ENCODE measurements at places on chromosomes 13 and 19.

GRCh38 chr13:57630661-57631595 is 616 bp upstream of the PCDH17 start:
- no peak for DNase-seq

GRCh38 chr19:55538132-55538531 is 1.2 kb upstream of the SBK2 start:
- DNase-seq = no peak

- DNase-seq = no peak
Observed at GRCh38 chr13:22665506-22665905, 515.3 kb upstream of the SGCG start.

- no peak for DNase-seq
Observed at GRCh38 chr13:108929532-108930206, 300.3 kb downstream of the MYO16 start.

- DNase-seq = no peak
Observed at GRCh38 chr19:27901078-27901477, 1311.9 kb downstream of the UQCRFS1 start.

DNA sequence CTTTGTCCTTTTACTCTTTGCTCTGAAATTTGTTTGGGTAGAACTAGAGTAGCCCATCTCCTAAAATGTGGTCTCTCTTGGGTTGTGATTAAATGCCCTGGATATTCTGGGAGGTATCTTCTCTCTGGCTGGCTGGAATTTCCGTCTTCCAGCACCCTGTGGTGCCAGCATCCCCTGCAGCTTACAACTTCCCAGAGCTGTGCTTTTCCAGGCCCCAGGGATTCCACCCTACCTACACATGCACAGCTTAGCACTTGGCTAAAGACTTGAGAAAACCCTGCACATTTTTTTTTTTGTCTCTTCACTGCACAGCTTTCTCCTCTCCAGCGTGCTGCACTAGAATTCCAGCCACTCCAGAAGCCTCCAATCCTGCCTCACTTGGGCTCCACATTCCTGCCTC is 334.7 kb downstream of the IRS2 start:
- no peak for DNase-seq

DNA sequence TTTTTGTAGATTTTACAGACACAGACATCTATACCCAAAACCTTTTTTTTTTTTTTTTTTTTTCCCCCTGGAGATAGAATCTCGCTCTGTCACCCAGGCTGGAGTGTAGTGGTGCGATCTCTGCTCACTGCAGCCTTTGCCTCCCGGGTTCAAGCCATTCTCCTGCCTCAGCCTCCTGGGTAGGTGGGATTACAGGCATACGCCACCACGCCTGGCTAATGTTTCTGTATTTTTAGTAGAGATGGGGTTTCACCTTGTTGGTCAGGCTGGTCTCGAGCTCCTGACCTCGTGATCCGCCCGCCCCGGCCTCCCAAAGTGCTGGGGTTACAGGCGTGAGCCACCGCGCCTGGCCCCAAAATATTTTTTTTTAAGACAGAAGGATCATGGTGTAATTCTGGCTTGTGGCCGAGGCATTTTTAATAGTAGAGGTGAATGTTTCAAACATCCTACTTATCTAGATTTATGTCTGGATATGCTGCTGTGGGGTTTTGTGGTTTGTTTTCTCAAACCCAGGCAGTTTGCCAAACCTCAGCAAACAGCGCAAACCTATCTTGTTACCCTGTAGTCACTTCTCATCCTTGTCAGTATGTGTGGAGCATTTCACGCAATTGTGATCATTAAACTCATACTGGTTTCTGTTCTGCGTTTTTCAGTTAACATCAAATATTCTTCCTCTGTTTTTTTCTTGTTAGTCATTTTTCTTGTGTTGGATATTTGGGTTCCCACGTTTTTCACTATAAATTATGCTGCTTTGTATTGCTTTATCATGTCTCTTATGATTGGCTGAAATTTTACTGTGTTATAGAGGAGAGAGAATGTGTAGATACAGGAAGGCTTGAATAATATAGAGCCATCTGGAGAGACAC is 36.2 kb upstream of the GARRE1 start:
- no peak for DNase-seq

DNA sequence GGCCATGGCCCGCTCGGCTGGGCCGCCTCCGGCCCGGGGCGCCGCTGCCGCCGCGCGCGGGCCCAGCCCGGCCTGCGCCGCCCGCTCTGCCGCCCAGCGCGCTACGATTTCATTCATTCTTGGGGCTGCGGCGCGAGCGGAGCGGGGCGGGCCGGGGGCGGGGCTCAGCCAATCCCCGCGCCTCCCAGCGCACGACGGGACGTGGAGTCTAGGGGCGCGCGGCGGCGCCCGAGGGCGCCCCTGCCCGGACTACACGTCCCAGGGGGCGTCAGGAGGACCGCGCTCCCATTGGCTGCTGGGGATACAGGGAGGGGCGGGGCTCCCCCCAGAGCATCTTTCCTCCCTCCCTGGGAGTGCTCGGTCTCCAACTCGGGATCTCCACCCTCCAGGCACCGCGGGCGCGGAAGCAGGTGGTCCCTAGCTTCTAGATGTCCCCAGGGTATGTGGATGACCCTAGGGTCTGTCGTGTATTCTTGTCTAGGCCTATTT is 5.6 kb upstream of the DPF1 start:
- DNase-seq = peak; percentile 96

DNA sequence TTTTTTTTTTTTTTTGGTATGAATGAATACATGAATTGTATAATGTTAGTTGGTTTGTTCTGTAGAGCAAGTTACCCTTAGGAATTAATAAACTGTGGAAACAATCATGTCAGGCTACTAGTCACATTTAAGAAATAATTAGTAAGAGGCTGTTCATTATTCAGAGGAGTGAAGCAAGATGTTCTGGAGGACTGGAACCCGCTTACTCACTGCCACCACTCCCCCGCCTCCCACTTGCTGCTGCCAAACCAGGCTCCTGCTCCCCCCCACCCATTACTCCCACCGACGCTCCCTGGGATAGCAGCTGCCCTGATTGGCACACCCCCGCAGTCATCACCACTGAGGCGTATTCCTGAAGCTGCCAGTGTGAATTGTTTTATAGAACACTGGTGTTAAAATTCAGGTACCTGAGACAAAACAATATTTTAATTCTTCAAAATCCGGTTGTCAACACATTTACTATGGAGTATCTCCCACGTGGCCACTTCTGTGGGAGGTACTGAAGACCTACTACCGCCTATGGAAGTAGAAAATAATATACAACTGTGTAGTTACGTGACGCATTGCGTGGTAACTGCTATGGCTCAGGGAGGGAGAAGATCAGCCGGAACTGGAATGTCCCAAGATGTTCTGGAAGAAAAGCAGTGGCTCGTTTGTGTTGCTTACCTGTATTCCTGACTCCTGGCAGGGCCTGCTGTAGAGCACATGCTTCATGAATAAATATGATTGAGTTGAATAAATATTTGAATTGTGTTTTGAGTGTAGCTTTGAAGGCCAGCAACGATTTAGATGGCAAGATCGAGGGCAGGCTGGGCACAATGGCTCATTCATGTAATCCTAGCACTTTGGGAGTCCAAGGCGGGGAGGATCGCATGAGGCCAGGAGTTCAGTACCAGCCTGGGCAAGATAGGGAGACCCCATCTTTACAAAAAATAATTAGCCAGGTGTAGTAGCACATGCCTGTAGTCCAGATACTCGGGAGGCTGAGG is 1.7 kb downstream of the DPY19L3 start:
- no peak for DNase-seq

DNA sequence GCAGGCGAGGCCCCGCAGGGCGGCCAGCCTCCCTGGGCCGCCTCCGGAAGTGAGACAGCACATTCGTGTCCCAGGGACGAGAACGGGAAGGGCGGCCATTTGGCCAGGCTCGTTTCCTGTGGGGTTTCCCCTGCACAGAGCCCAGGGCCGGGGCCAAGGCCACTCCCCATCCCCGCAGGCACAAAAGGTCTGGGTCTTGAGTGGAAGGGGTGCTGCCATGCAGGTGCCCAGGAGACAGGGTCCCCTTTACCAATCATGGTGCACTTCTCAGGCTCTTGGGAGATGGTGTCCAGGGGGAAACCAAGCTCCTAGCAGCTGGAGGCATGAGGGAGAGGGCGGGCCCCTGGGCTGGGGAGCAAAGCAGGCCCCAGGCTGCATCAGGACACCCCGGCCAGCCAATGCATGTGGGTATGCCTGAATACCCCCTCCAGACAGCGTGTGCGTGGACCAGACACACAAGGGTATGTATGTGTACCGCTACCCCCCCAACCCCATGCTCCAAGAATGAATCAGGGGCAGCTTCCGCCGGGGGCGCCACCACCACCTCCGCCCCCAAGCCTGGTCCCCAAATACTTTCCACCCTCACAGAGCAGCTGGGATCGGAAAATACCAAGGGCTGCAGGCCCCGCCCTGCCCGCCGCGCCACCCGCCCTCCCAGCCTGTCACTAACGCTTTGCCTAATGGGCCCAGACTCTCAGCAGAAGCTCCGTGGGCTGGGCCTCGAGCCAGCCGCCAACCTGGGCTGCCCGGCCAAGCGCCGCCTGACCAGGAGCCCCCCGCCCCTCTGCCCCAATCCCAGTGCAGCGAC is 37.6 kb upstream of the NANOS3 start:
- peak; percentile 76 for DNase-seq

DNA sequence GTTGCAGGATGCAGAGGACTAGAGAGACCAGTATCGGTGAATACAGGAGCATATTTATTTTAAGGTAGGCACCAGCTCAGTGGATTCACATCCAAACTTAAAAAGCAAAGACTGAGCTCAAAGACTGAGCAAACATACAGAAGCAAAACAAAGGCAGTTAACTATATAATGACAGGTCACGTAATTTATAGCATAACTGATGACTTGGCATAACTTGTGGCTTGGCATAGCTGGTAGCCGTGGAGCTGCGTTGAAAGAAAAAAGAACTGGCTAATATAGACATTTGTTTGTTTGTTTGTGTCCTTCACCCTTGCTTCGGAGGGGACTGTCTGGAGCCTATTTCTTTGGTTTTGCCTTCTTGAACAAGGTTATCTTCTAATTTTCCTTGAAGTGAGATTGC is 33.7 kb downstream of the ZNF493 start:
- DNase-seq = no peak

GRCh38 chr13:87259479-87260083 is 411.6 kb upstream of the SLITRK5 start:
- peak; percentile 46 for DNase-seq

- no peak for DNase-seq
Observed at GRCh38 chr19:3423183-3423829, 56.9 kb downstream of the NFIC start.

DNA sequence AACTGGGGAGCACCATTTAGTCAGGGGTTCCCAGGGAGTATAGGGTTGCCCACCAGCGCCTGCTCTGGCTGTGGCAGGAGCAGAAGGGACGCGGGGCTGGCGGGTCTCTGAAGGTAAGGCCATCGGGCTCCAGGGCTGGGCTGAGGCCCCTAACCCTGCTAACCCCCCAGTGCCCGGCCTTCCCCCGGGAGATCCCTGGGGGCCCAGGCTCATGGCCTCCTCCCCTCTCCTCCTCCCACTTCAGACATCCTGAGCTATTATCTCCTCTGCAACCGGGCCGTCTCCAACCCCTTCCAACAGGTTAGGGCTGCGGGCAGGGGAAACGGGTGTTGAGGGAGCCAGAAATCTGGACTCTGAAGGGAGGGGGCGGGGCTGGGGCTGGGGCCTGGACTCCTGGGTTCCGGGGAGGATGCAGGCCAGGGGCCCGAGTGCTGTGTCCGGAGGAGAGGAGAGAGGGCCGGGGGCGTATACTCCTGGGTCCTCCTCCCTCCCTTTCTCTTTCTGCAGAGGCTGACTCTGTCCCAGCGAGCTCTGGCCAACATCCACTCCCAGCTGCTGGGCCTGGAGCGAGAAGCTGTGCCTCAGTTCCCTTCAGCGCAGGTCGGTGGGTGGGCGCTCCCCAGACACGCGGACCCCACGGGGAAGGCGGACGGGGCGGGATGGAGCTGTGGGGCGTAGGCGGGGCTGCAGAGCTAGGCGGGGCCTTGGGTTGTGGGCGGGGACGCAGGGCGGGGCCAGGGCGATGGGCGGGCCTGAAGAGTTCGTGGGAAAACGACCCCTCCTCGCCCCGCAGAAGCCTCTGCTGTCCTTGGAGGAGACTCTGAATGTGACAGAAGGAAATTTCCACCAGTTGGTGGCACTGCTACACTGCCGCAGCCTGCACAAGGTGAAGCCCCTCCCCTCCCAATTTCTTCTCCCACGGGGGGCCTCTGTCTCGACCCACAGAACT is 15.3 kb downstream of the TTYH1 start:
- DNase-seq = peak; percentile 26

GRCh38 chr19:39038098-39038497 is 5.7 kb upstream of the FBXO27 start:
- DNase-seq = no peak

- no peak for DNase-seq
Observed at GRCh38 chr19:14979476-14980255, at the start of gene SLC1A6. TSS of gene SLC1A6 (minus strand) at chr19:14979864. CDS start at chr19:14972910, 6,954 bp downstream.

DNA sequence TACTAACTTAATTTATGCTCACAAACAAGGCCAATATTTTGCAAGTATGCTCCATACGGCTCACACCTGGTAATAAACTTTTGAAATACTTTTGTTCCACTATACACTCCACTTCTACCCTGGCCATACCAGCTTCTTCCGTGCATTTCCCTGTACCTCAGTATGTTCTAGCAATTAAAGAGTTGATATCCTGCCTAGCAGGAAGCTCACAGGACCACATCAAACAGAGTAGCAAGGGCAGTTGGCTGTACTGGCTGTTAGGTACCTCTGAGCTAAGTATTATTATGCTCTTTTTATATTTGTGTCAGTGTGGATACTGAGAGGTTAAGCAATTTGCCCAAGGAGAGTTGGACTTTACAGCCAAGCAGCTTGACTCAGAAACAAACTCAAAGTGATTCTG is 257.7 kb downstream of the SLITRK6 start:
- peak; percentile 22 for DNase-seq

DNA sequence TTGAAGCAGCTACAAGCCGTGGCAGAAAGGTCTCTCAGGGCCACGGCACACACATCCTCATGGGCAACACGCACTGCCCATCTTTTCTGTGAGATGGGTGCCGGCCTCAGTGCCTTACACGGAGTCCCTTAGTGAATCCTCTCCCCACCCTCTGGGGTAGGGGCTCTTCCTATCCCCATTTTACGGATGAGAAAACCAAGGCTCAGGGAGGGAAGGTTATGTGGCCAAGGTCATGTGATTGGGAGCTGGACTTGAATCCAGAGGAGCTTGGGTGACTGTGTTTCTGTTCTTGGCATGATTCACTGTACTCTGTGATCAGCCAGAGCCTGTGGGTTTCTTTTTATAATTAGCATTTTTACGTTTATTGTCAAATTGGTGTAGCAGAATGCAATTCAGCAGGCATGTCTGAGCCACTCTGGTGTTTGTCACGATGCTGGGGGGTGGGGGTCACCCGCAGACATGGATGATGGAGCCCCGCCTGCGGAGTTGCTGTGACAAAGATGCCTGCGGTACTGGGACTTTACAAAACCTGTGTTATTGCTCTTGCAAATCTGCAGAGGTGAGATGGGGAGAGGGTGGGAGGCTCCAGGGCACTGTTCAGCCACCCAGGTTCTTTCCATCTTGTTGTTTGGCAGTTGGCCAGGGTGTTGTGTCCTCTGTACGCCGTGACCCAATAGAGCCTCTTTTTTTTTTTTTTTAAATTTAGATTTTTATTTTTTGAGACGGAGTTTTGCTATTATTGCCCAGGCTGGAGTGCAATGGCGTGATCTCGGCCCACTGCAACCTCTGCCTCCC is 4.5 kb downstream of the SCN1B start:
- DNase-seq = no peak

All from OCI-LY7 (cell line).